ENCODE measurements at places on chromosomes 13 and 19. TPM values are rescaled to one million over a fixed set of nuclear protein-coding genes. Genes with fewer than 3 reads are reported as not detected.

TMEM272 gene
- total RNA-seq: not detected

ZNF333 gene
- total RNA-seq: 12.1 TPM

SLITRK5 gene
- 0.17 TPM for total RNA-seq

GDF15 gene
- total RNA-seq: 1.1 TPM

FOXA3 gene
- total RNA-seq: not detected

PTGIR gene
- 2.3 TPM for total RNA-seq

DHDH gene
- total RNA-seq: not detected

STOML3 gene
- total RNA-seq: not detected

WDR87 gene
- total RNA-seq: not detected

SBK2 gene
- total RNA-seq: 0.68 TPM

GTF3A gene
- total RNA-seq: 225 TPM

Data from heart left ventricle (tissue), 16 donors.